Stimulated activated CD8-positive, alpha-beta memory T cell treated with anti-CD3 and anti-CD28 coated beads, Interleukin-7, amount 100 ng/mL, for 1 hour (primary cell): ENCODE measurements at places on chromosomes 5 and 9.

DNA sequence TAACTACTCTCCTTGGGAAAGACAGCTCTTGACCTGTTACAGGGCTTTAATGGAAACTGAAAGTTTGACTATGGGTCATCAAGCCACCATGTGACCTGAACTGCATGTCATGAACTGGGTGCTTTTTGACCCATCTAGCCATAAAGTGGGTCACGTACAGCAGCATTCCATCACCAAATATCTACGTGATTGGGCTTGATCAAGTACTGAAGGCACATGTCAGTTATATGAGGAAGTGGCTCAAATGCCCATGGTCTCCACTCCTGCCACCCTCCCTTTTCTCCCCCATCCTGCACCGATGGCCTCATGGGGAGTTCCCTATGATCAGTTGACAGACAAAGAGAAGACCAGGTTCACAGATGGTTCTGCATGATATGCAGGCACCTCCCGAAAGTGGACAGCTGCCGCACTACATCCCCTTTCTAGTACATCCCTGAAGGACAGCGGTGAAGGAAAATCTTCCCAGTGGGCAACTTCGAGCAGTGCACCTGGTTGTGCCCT, 7.3 kb upstream of the FCN1 start:
- DNase-seq, result no peak

- no peak for DNase-seq
Measured at GRCh38 chr5:147743678-147744374, 38.7 kb downstream of the JAKMIP2 start.

- DNase-seq, result no peak
Measured at GRCh38 chr9:89187950-89188349, 9.3 kb upstream of the SHC3 start.

DNA sequence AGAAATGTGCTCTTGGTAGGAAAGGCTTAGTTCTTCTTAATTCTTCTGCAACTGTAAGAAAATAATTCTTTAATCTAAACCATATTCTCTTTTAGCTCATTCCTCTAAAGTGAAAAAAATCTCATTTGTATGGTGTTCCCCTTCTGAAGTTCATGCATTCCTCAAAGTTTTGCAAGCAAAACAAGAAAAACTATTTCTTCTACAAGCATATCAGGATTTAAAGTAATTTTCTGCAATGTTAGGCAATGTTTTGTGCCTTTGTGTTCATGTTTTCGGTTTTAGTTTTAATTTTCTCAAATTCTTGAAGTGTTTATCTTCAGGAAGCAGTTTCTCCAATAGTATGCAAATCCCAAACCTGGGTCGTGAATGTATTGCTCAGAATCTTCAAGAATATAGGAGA, 12.7 kb upstream of the GPR21 start:
- no peak for DNase-seq

- DNase-seq, result no peak
Measured at GRCh38 chr5:107265193-107265592, 405.5 kb downstream of the EFNA5 start.

- DNase-seq, result no peak
Measured at GRCh38 chr5:113047733-113048652, 71.4 kb downstream of the DCP2 start.

- no peak for DNase-seq
Measured at GRCh38 chr5:77518304-77518703, 26.2 kb upstream of the WDR41 start.

- no peak for DNase-seq
Measured at GRCh38 chr5:145450286-145450885, 384.8 kb downstream of the PRELID2 start.

GRCh38 chr5:87949676-87950631, 318.7 kb downstream of the TMEM161B start:
- DNase-seq, result no peak

GRCh38 chr5:87572090-87572489, 159.4 kb upstream of the CCNH start:
- DNase-seq, result no peak

GRCh38 chr9:128881884-128882676, at the start of the genes KYAT1 and LRRC8A:
Gene KYAT1, minus strand, starts transcription at chr9:128881950. Its CDS starts 36,545 bp downstream, at chr9:128845405.
Gene LRRC8A, plus strand, starts transcription at chr9:128882133. Its CDS starts 25,032 bp downstream, at chr9:128907165.
- DNase-seq, result peak; percentile 98

DNA sequence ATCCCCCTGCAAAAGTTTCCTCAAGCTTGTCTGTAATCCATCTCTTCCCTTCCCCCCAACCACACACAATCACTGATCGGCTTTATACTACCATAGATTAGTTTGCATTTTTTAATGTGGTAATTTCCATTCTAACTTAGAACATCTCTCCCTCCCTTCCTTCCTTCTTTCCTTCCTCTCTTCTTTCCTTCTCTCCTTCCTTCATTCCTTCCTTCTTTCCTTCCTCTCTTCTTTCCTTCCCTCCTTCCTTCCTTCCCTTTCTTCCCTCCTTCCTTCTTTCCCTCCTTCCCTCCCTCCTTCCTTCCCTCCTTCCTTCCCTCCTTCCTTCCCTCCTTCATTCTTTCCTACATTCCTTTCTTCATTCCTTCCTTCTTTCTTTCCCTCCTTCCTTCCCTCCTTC, 166.2 kb upstream of the MSX2 start:
- DNase-seq, result no peak
